Cortex of kidney (tissue), 1 donor: ENCODE measurements at places on chromosomes 7 and 10.

- DNase-seq = no peak
Observed at GRCh38 chr7:126574276-126575250, 678.2 kb downstream of the GRM8 start.

DNA sequence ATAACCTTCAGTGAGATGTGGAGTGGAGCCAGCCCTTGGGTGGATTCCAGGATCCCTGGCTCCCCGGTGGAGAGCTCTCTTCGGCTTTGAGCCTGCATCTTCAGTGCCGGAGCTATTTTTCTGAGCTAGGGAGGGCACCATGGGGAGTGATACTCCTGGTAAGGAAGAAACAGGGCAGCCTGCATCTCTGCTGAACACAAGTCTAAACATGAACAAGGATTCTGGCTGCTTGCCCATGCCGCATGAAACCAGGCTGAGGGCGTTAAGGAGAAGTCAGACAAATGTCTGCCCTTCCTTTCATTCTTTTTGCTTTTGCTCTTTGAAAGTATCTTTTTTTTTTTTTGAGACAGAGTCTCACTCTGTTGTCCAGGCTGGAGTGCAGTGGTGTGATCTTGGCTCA lies 60.4 kb downstream of the EVX1 start:
- DNase-seq = no peak

- no peak for DNase-seq
Observed at GRCh38 chr10:107002068-107002467, 162.4 kb downstream of the SORCS1 start.

- DNase-seq = no peak
Observed at GRCh38 chr10:17010363-17011145, 119.1 kb downstream of the CUBN start.

DNA sequence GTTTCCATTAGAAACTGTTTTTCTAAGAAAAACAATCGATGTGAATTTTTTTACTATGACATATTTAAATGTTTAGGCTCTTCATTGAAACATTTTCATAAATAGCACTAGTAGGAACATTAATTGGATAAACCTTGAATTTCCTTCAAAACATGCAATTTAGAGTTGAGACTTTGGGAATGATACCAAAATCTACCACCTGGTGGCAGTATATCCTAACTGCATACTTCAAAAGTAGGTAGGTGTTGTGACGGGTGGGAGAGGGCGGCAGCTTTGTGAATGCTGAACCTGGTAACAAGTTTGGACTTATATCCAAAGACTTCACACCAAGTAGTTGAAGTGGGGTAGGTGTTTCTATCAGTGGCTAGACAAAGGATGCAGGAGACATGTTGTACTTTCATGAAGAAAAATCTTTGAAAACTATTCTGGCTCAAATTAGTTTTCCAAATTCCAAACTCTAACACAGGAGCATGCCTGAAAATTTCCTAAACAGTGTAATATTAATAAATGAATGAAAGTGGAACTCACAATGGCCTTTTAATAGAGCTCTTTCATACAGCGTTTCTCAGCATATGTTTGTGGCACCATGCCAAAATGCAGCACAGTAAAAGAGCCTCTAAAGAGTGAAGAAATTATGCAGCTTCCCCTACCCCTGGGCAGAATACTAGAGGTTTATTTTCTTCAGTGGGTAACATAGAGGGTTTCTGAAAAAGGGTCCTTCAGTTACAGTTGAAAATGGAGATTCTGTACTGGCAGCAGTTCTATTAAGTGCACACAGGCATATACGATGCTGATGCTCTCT lies 201.0 kb upstream of the TPK1 start:
- DNase-seq = no peak

DNA sequence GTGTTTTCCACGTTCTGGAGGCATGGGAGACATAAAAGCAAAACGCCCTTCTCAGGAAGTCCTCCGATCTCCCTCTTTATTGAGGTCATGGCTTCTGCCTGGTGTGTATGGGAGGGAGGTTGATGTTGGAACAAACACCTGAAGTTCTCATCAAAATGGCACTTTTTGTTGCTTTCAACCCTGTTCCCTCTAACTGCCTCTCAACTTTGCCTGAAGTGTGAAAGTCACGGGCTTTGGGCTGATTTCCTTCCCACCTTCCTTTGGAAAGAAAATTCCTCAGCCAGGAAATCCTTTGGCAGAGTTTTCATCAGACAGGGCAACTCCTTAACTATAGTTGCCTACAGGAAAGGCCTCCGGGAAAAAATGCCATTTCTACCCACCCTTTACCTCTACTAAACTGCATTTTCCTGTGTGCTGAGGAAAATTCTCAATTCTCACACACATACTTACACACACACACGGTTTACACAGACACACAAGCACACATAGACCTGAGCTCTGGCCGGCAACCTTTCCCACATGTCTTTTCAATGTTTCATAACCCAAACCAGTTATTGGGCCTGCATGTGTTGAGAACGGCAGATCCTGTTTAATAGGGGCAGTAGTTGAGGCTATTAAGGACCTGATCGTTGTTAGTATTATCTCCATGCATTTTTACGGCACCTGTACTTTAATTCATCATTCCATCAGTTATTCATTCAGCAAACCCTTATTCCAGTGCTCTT lies 36.4 kb downstream of the CYP17A1 start:
- DNase-seq = no peak

GRCh38 chr7:50208378-50208982 lies 96.0 kb upstream of the IKZF1 start:
- DNase-seq = no peak

- no peak for DNase-seq
Observed at GRCh38 chr7:20786779-20787659, at the start of gene SP8. Gene SP8, minus strand, starts transcription at chr7:20786886. Its CDS starts 88 bp downstream, at chr7:20786798.

DNA sequence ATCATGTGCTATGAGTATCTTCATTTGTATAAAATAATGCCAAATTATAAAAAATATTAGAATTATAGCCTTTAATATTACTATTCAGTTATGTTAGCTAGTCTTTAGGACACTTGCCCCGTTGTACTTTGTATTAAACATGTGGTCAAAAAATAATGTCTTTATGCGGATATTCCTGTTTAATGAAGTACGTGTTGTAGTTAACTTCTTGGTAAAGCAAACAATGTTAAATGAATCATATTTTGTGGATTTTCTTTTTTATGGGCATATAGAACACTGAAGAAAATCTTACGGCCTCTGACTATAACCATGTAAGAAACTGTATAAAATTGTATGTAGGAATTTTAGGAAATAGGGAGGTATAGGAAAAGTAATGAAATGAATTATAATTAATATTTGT lies 14.3 kb downstream of the GLCCI1 start:
- no peak for DNase-seq

- DNase-seq = no peak
Observed at GRCh38 chr10:95026461-95026860, 42.8 kb downstream of the CYP2C8 start.

- DNase-seq = no peak
Observed at GRCh38 chr7:55531536-55531935, 40.8 kb downstream of the VOPP1 start.

DNA sequence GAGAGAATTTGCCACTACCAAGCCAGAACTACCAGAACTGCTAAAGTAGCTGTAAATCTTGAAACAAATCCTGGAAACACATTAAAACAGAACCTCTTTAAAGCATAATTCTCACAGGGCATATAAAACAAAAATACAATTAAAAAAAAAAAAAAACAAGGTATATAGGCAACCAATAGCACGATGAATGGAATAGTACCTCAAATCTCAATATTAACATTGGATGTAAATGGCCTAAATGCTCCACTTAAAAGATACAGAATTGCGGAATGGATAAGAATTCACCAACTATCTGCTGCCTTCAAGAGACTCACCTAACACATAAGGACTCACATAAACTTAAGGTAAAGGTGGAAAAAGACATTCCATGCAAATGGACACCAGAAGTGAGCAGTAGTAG lies 17.2 kb downstream of the LMBR1 start:
- DNase-seq = no peak

DNA sequence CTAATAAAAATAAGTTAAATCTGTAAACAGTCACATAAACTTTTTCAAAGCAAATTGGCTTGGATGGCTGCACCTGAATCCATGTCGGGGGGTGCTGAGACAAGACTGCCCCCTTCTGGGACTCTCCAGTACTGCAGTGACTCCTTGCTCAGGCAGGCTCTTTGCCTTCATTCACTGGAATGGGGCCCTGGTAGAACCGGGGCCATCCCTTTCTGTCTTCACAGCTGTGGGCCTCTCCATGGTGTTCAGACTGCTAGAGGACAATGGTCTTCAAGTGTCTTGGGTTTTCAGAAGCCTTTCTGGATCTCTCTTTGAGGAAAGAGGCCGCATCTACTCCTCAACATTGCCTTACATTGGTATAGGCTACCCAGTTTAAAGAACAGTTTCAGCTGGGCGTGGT lies 16.1 kb upstream of the IMPDH1 start:
- no peak for DNase-seq

- no peak for DNase-seq
Observed at GRCh38 chr10:127447197-127447596, 101.9 kb upstream of the NPS start.

- DNase-seq = no peak
Observed at GRCh38 chr10:1116051-1116450, 59.9 kb downstream of the WDR37 start.

DNA sequence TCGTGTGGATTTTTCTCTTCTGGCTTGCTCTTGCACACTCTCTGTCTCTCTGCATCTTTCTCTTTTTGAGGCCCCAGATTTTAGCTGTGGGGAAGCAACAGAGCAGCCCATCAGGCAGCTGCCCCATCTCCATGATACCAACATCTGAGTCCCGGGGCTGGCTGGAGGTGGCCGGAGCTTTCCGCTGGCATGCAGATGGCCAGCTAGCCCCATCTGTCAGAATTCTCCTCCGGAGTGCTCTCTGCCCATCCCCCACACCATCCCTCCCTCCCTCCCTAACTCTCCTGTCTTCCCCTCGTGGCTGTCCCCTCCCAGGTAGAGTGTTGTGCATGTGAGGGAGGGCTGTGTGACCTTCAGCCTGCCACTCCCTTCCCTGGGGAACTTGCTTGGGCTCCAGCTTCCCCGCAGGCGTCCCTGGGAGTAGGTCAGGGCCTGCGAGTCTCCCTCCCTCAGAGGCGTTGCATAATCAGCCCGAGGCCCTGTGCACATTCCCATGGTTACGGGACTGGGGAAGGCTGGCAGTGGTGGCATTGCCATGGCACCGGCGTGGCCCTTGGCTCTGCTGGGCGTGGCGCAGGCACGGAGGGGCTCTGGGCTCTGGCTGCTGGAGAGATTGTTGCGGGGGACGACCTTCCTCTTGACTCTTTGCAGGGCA lies 24.7 kb downstream of the GHRHR start:
- no peak for DNase-seq

DNA sequence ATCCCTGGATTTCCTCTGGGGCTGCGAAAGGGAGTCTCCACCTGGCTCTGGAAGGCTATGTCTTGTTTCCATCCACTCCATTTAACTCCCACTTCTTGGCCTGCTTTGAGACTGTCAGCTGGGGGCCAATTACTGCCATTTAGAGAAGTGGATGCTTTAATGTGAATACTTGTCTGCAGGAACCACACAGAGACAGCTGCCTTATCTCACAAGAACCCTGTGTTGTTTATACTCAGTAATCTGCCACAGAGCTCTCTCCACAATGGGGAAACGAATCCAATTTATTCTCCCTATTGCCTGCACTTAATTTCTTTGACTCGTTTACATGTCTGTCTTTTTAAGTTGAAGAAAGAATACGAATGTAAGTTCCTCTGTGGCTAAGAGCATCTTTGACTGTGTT lies 787.0 kb upstream of the C7orf33 start:
- DNase-seq = no peak

DNA sequence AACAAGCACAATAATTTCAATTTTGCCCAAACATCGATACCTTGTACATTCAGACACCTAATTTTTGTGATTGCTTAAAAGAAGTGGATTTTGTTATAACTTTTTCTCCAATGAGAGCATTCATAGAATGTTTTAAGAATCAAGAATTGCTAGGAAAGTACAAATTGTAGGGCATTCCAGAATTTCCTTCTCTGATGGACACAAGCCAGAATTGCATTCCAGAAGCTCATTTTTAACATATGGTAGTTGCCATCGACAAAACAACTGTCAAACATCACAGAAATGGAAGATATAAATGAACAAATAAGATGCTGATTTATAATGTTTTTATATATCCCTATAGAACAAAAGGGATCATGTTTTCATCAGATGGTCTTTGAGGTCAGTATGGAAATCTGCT lies 258.4 kb upstream of the NPVF start:
- DNase-seq = no peak

DNA sequence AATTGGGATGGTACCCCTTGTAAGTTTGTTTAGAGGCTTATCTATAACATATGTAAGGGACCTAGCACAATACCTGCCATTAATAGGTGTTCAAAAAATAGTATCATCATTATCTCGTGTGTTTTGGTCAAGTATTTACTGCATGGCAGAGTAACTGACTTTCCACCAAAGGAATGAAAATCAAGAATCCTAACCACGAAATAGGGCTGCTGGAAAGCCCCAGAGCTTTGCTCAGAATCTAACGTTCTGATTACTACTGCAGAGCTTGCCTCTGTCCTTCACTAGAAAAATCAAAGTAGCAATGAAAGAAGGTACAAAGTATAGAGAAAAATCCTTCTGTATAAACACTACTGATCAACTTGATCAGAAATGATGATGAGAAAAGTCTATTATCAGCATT lies 34.9 kb downstream of the DCLRE1C start:
- no peak for DNase-seq

GRCh38 chr7:134428942-134429341 lies 30.0 kb downstream of the AKR1B1 start:
- no peak for DNase-seq

GRCh38 chr10:19993714-19994315 lies 177.6 kb downstream of the PLXDC2 start:
- DNase-seq = no peak

DNA sequence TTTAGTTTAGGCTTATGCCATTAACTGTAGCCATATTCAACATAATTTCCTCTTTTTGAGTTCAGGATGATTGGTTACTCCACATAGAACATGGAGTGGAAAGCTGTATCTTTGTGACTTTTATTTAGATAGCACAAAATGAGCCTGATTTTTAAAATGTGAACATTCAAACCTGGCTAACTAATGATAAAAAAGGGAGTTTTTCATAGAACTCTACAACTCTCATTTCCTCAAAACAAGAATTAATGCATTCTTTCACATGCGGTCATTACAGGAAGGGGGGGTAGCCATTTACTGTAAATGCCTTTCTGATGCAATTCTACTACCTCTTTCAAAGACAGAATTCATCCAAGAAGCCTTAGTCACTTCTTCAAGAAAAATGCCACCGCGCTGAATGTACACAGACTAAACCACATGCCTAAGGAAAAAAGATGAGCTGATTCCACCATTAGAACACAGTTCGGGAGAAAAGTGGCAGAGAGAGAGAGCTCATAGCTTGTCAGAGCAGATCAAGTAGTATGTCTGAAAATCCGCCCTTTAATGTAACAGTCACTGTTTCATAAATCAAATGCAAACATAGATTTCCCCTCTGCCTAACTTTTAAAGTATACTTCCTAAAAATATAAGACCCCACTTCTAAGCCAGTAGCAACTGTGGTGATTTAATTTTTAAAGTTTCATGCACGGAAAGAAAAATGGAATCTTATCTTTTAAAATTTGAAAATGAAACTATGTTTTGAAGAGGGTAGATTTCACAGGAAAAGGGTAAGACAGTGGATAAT lies 226.4 kb upstream of the KLF14 start:
- DNase-seq = no peak
